H9 (cell line): ENCODE measurements at places on chromosomes 11 and 22. TPM values are rescaled to one million over a fixed set of nuclear protein-coding genes. Genes with fewer than 3 reads are reported as not detected.

NTM gene
- 9.9 and 13.8 TPM in 2 replicates for total RNA-seq

HBE1 gene
- total RNA-seq = not detected in 2 replicates

TIGD3 gene
- total RNA-seq = 0.66 and 1.2 TPM in 2 replicates

SHISA8 gene
- total RNA-seq = 0.72 and 1.4 TPM in 2 replicates

TRIM6 gene
- 14.1 and 17.9 TPM in 2 replicates for total RNA-seq

PLAAT4 gene
- total RNA-seq = 3.1 and 3.5 TPM in 2 replicates

POU2AF2 gene
- total RNA-seq = not detected in 2 replicates

CACNA1I gene
- total RNA-seq = 0.50 and 0.53 TPM in 2 replicates

ANAPC15 gene
- total RNA-seq = 72.6 and 79.3 TPM in 2 replicates

TREH gene
- total RNA-seq = not detected in 2 replicates

NLRP6 gene
- total RNA-seq = not detected in 2 replicates

OR8D1 gene
- not detected in 2 replicates for total RNA-seq

FAM180B gene
- total RNA-seq = 0.31 and 0.37 TPM in 2 replicates

OR5P2 gene
- not detected in 2 replicates for total RNA-seq
